Vagina (tissue), 2 donors: ENCODE measurements at places on chromosomes 2 and 18. TPM values are rescaled to one million over a fixed set of nuclear protein-coding genes. Genes with fewer than 3 reads are reported as not detected.

Gene REG3A
- not detected for total RNA-seq

Gene ATP5MC3
- 106 TPM for total RNA-seq

GRCh38 chr2:95052804-95053479 is 27.4 kb downstream of the MAL start:
- no peak for DNase-seq
- H3K27me3 ChIP-seq, result no peaks in the 10 kb centered on the region
- no peak overlapping the region for H3K4me3 ChIP-seq
- no peak overlapping the region for H3K27ac ChIP-seq
- H3K36me3 ChIP-seq, result no peaks in the 10 kb centered on the region

GRCh38 chr2:199085261-199085660 is 372.5 kb downstream of the SATB2 start:
- H3K27me3 ChIP-seq, result no peaks in the 10 kb centered on the region
- no peak overlapping the region for H3K4me3 ChIP-seq
- no peaks in the 10 kb centered on the region for H3K36me3 ChIP-seq
- no peaks in the 10 kb centered on the region for H3K4me1 ChIP-seq
- no peak for DNase-seq

- peaks cover 20% of the 10 kb centered on the region for H3K4me1 ChIP-seq
- H3K36me3 ChIP-seq, result no peaks in the 10 kb centered on the region
- no peak overlapping the region for H3K27ac ChIP-seq
- H3K4me3 ChIP-seq, result no peak overlapping the region
- DNase-seq, result no peak
- no peaks in the 10 kb centered on the region for H3K27me3 ChIP-seq
Measured at GRCh38 chr2:69601179-69601612, 42.3 kb downstream of the AAK1 start.

DNA sequence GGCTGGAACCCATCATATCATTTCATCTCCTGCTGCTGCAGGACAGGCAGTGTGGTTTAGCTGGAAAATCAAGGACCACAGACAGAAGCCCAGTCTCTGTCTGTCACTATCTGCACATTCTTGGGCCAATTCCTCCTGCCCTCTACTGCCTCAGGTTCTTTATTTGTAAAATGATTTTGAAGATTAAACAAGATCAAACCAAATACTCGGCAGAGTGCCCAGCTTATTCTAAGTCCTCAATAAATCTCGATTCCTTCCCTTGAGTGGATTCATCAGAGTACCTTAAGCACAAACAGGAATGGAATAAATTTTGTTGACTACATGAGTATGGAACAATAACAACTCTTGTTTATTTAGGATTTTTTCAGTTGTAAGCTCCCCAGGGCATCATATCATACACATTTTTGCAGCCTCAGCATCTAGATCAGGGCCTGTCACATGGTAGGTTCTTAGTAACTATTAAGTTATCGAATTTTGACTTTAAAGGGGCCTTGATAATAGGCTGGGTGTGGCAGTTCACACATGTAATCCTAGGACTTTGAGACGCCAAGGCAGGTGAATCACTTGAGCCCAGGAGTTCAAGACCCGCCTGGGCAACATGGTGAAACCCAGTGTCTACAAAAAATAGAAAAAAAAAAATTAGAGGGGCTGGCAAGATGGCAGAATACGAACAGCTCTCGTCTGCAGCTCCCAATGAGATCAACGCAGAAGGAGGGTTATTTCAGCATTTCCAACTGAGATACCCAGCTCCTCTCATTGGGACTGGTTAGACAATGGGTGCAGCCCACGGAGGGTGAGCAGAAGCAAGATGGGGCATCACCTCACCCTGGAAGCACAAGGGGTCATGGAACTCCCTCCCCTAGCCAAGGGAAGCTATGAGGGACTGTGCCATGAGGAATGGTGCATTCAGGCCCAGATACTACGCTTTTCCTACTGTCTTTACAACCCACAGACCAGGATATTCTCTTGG is 11.1 kb downstream of the RHOB start:
- H3K27ac ChIP-seq, result peak overlapping the region; percentile 85
- H3K4me1 ChIP-seq, result peaks cover 52% of the 10 kb centered on the region
- no peak for DNase-seq
- no peaks in the 10 kb centered on the region for H3K36me3 ChIP-seq
- H3K4me3 ChIP-seq, result no peak overlapping the region

- H3K4me1 ChIP-seq, result no peaks in the 10 kb centered on the region
- H3K27ac ChIP-seq, result no peak overlapping the region
- no peak for DNase-seq
- no peaks in the 10 kb centered on the region for H3K36me3 ChIP-seq
Measured at GRCh38 chr2:233202531-233202944, 48.9 kb upstream of the ATG16L1 start.

DNA sequence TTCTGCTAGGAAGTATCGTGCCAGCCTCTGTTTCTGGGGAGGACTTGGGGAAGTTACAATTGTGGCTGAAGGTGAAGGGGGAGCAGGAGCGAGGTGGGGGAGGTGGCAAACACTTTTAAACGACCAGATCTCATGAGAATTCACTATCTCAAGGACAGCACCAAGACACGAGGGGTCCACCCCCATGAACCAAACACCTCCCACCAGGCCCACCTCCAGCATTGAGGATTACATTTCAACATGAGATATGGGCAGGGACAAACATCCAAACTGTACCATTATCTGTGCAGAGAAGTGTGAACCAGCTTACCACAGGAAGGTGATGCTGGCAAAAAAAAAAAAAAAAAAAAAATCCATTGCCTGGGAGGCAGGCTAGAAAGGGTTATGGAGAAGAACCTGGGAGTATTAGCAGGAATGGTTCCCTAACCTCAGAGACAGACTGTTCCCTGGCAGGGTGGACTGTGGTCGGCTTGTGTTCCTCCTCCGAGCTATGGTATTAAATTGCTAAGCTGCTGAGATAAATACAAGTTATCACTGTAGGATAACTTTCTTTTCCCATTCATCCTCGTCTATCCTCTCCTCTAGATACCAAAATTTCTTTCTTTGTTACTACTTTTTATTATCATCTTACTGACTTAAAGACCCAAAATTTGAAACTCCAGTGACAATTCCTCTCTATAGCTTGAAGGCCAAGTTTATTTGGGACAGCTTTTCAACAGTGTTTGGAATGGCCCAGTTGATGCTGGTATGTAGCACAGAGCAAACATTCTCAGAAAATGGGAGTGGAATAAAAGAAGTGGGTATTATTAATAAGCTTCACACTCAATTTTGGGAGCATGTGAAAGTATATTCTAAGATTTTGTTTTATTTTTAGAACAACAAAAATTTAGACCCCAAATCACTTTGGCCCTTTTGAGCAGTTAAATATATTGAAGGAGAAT is 73.7 kb upstream of the MAP3K20 start:
- no peaks in the 10 kb centered on the region for H3K36me3 ChIP-seq
- no peak for DNase-seq
- no peaks in the 10 kb centered on the region for H3K4me1 ChIP-seq
- no peak overlapping the region for H3K4me3 ChIP-seq

DNA sequence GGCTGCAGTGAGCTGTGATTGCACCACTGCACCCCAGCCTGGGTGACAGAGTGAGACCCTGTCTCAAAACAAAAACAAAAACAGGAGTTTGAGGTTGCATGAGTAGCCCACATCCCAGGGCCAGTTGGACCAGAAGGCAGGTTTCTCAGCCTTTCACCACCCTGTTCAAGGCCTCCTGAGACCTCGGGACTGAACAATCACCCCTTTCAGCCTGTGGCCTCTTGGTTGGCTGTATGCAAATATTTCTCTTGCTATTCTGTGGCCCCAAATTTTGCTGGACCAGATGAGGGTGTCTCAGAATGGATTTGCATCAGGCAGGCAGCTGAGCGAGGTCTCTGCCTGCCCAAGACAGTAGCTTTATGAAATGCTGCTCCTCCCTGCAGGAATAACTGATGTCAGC is 56.9 kb downstream of the DPYSL5 start:
- H3K36me3 ChIP-seq, result no peaks in the 10 kb centered on the region
- no peak for DNase-seq
- no peak overlapping the region for H3K27ac ChIP-seq

DNA sequence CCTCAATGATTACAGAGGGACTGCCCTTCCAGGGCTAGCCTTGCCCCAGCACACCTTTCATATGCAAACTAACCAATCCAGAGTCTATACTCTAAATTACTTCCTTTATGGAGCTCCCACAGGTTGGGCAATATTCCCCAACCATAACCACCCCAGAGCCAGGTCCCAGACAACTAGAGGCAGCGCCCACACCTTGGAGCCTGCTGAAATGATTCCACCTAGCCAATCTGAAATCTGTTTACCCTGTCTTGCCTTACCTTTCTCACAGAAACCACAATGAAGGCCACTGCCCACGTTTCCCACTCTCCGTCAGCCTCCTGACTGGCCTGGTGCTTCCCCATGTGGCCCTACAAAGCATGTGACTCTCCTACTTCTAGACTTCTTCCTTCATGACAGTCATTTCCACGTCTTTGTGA is 62.0 kb downstream of the REEP1 start:
- no peak overlapping the region for H3K4me3 ChIP-seq
- H3K27ac ChIP-seq, result no peak overlapping the region
- H3K36me3 ChIP-seq, result no peaks in the 10 kb centered on the region
- H3K27me3 ChIP-seq, result no peaks in the 10 kb centered on the region
- DNase-seq, result no peak

- H3K27ac ChIP-seq, result no peak overlapping the region
- no peak overlapping the region for H3K4me3 ChIP-seq
- no peaks in the 10 kb centered on the region for H3K4me1 ChIP-seq
- H3K27me3 ChIP-seq, result no peaks in the 10 kb centered on the region
- H3K36me3 ChIP-seq, result no peaks in the 10 kb centered on the region
Measured at GRCh38 chr2:181334158-181334826, 122.9 kb upstream of the ITGA4 start.

GRCh38 chr2:48162742-48163141 is 256.4 kb upstream of the FBXO11 start:
- H3K4me1 ChIP-seq, result no peaks in the 10 kb centered on the region
- no peaks in the 10 kb centered on the region for H3K36me3 ChIP-seq
- DNase-seq, result no peak
- H3K4me3 ChIP-seq, result no peak overlapping the region
- H3K27me3 ChIP-seq, result no peaks in the 10 kb centered on the region

DNA sequence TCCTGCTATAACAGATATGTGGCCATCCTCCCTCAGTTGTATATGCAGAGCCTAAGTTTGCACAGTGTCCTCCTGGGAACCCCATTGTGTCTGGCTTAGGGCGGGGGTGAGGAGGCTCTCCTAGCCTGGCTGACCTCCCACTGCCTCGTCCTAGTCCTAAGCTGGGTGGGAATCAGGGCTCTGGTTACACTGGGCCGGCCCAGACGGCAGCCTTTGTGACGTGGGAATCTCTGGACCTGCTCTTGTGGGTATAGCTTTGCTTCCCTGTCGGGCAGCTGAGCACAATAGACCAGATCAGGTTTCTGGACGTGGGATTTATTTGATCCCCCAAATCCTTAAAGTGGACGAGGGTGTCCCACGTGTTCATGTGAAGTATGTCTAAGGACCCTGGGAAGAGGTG is 2.9 kb downstream of the ACKR3 start:
- H3K27me3 ChIP-seq, result no peaks in the 10 kb centered on the region
- DNase-seq, result no peak
- H3K36me3 ChIP-seq, result no peaks in the 10 kb centered on the region
- H3K4me3 ChIP-seq, result peak overlapping the region; percentile 16
- H3K27ac ChIP-seq, result no peak overlapping the region
- H3K4me1 ChIP-seq, result peaks cover 72% of the 10 kb centered on the region
